Activated T-cell treated with anti-CD3 and anti-CD28 coated beads for 24 hours (primary cell): ENCODE measurements at places on chromosomes 6 and 20.
A peak's percentile ranks its signal among the peaks of the same experiment; 100 is the strongest.

- no peak for DNase-seq
Measured at GRCh38 chr6:135972150-135972549, 120.6 kb downstream of the PDE7B start.

DNA sequence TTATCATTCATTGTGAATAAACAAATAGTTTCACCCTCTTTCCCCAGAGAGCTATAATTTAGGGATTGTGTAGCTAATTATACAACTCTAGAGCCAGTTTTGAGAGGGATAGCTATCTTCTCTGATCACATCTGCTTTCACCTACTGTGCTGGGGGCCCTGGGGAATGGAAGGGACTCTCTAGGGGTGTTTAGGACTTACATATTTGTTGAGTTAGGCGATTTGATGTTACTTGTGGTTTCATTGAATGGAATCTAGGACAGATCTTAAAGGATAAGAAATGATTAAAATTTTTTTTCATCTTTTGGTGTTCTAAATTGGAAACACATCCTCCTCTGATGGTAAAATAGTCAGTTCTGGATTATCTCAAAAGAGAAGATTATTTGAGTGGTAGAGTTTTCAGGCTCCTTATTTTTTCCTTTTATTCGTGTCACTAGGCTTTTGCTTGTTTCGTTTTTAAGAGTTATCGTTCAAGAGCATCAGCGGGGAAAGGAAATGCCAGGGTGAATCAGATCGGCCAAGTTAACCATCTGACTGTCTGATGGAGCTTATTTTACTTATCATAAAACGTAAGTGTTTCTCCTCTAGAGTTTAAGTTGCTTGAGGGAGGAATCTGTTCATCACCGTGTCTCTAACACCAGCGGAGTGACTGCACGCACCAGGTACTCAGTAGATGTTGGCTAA is 236.7 kb downstream of the FARS2 start:
- DNase-seq = no peak

GRCh38 chr6:154653853-154654252 is 79.4 kb upstream of the SCAF8 start:
- DNase-seq = no peak

DNA sequence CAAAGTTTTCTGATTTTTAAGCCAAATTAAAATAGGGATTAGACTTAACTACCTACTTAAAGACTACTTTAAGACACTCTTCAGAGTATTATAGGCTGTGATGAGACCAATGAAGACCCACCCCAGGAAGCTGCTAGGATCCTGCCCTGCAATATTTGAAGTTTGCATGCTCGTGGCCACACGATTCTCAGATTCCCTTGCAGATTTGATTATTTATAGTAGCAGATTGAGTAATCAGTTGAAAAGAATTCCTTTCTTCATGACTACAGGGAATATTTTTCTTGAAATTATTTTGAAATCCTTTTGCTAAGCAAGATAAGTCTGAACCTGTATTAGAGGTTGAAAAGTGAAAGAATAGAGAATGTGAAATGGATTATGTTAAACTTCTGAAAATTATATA is 122.3 kb downstream of the B3GAT2 start:
- no peak for DNase-seq

- DNase-seq = no peak
Measured at GRCh38 chr6:47135772-47136171, 93.6 kb upstream of the ADGRF1 start.

GRCh38 chr6:5486214-5486613 is 224.9 kb downstream of the FARS2 start:
- DNase-seq = no peak

DNA sequence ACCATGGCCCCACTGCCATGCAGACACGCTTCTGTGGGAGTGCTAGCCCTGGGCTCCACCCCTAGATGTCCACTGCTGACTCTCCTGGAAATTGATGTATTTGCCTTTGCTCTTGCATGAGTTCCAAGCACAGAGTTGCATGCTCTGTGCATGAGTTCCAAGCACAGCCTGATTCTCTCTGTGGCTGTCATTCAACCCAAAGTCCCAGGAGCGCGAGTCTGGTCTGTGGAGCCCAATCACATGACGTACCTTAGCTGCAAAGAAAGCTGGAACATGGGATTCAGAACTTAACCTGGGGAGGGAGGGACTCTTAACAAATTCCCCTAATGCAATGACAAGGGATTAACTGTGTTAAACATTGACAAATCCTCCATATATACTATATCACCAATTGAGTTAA is 114.3 kb upstream of the SLC24A3 start:
- no peak for DNase-seq

DNA sequence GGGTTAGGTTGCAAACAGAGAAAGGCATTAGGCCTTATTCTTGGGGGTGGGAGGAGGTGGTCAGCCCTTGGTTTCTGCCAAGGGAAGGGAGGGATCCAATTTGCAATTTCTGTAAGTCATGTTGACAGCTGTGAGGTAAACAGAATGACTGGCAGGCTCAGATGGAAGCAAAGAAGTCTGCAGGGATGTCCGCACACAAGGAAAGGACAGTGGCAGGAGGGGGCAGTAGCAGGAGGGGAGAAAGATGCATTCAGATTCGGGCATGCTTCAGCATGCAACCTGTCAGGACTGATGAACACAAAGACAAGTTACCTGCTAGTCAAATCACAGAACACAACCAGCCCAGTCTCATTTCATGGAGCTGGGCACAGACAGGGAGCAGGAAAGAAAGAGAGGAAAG is 217.9 kb upstream of the FOXA2 start:
- no peak for DNase-seq

DNA sequence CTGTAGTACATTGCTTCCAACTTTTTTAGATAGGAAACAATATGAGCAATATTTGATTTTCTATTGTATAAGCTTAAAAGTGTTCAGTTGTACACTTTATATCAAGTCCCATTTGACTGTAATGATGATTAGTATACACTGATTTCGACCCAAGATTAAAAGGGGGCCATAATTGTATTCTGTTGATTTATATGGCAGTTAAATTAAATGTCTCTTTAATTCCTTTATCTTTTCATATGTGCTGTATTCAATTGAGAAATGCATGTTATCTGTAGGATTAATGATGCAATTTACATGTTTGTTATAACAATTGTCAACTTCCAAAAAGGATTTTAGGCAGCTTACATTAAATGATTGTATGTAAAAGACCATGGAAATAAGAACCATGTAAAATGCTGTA is 317.5 kb downstream of the CDKAL1 start:
- DNase-seq = no peak

DNA sequence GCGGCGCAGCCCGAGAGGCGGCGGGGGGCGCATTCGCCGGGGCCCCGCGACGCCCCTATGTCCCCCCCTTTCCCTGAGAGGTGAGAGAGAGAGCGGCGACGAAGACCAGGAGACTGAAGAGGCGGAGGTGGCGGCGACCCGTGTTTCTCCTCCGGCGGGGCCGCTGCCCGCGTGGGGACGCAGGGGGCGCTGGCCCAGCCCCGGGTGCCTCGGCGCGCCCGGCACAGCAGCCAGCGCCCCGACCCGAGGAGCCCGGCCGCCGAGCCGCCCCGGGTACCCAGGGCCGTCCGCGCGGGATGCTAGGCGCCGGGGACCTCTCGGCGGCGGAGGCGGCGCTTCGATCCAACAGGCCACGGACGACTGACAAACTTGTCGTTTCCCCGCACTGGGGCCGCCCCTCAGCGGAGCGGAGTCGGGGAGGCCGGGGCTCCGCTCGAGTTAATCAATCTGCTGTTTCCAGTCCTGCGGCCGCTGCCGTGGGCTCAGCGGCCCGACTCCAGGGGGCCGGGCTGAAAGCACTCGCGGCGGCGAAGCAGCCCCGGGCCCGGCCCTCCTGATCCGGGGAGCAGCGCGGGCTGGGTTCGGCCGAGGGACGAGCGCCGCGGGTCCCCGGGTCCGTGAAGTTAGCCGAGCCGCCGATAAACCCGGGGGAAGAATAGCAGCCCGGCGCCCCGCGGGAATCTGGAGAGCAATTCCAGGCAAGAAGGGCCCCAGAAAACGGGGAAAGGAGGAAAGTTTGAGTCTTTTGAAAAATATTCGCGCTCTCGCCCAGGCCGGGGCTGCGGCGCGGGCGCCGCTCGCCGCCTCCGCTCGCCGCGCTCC is 631 bp downstream of the MDGA1 start:
- no peak for DNase-seq

GRCh38 chr6:10730254-10730653 is 7.4 kb downstream of the TMEM14C start:
- no peak for DNase-seq

GRCh38 chr6:138666636-138667035 is 106.9 kb upstream of the CCDC28A start:
- no peak for DNase-seq

- no peak for DNase-seq
Measured at GRCh38 chr6:123295181-123295580, 299.1 kb downstream of the CLVS2 start.

GRCh38 chr6:113120582-113121285 is 736.4 kb upstream of the MARCKS start:
- no peak for DNase-seq

GRCh38 chr20:56788041-56788670 is 159.1 kb downstream of the TFAP2C start:
- DNase-seq = no peak

GRCh38 chr20:32333988-32334885 is 23.9 kb upstream of the ASXL1 start:
- DNase-seq = peak; percentile 32

- DNase-seq = no peak
Measured at GRCh38 chr6:35624341-35625070, 64.2 kb downstream of the FKBP5 start.

DNA sequence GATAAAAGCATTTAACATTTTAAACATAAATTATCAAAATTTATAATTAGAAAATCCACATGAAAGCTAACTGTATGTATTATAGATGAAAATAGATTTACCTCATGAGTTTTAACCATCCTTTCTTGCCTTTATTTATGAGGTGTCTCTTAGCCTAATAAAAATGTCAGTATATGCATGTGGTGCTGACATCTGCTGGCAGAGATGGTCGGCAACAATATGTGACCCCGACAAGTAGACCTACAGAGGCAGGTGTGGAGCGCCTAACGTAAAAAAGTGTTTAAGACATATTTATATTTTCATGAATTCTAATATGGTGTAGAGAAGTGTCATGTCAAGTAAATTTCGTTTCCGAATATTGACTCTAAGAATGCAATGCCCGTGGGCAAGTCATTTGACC is 149.0 kb upstream of the FUT9 start:
- no peak for DNase-seq

DNA sequence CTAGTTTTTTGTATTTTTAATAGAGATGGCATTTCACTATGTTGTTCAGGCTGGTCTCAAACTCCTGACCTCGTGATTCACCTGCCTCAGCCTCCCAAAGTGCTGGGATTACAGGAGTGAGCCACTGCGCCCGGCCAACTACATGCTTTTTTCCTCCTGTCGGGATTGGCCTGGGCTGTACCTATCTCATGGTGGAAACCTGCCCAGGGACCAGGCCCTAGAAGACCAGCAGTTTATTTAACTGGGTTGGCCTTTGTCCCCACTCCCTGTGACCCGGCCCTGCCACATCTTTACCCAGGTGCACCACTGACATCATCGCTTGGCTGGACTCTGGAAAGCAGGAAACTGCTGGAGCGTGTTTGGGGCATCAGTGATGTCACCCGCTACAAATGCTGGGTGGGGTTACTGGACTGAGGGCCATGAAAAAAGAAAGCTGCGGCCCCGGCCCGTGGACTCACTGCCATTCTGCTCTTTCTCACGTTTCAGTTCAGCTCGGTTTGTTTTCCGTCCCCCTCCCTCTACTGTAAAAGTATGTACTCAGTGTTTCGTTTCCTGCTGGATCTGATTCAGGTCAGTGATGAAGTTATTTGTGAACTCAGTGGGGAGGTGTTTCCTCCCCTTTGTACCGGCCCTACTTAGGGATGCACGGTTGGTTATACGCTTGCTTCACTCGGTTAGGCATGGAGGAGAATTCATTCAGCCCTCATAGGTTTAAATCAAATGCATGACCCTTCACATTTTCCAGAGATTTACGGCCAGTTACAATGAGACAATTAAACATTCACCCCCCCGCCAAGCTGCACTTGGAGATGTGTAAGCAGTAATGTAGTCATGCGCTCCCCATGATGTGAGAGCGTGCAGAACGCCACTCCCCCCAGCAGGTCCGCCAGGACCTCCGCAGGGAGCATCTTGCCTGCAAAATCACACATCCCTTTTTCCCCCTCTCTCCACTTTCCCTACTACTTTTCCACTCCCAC is 179.3 kb downstream of the MTHFD1L start:
- no peak for DNase-seq

DNA sequence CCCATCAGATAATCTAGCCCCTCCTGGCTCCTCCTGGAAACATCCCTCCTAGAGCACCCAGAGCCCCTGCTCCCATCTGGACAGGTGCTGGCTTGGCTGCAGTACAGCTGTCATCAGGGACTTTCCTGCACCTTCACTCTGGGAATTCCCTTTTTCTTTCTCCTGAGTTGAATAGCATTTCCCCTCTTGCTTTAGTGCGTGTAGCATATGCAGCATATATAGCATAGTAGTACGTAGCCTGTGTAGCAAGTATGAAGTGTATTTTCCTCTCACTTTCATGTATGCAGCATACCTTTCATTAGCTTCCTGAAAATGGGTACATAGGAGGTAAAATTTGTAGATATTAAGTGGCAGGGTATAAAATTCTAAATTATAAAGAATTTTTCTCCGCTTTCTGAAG is 352.9 kb downstream of the ESR1 start:
- DNase-seq = no peak

- no peak for DNase-seq
Measured at GRCh38 chr6:40476673-40477072, 110.5 kb downstream of the LRFN2 start.
